Stimulated activated CD4-positive, alpha-beta T cell treated with anti-CD3 and anti-CD28 coated beads, Interleukin-1b, Interleukin-23, amount 100 ng/mL, for 24 hours (primary cell): ENCODE measurements at places on chromosomes 7 and 10.
A peak's percentile ranks its signal among the peaks of the same experiment; 100 is the strongest.

DNA sequence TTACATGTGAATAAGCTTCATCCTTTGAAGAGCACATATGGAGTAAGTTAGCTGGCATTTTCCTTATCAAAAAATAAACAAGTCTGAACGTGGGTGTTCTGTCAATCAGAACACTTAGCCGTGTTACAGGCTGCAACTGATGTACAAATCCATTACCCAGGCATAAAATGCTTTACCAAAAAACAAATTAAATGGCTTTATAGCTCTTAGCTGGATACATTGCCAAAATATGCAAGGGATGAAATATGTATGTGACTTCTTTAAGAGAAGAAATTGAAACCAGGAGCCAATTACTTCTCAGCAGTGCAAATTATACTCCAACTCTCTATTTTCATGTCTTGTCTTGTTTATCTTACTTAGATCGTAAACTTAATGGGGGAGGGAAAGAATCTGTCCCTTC, 214.8 kb downstream of the DGKB start:
- DNase-seq = no peak

GRCh38 chr10:31707093-31708039, 221.3 kb downstream of the ARHGAP12 start:
- DNase-seq = peak; percentile 57

DNA sequence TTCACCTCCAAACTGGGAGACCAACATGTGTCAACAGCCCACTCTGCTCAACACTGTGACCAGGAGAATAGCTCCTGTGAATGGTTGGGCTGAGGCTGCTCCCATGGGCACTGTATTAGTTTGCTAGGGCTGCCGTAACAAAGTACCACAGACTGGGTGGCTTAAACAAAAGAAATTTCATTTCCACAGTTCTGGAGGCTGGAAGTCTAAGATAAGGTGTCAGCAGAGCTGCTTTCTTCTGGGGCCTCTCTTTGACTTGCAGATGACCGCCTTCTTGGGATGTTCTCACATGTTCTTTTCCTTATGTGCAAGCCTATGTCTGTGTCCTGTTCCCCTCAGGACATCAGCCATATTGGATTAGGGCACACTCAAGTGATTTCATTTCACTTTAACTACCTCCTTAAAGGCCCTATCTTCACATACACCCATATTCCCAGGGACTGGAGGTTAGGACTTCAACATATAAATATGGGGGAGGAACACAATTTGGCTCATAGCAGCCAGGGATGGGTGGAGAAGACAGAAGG, 90.3 kb downstream of the CPED1 start:
- no peak for DNase-seq

DNA sequence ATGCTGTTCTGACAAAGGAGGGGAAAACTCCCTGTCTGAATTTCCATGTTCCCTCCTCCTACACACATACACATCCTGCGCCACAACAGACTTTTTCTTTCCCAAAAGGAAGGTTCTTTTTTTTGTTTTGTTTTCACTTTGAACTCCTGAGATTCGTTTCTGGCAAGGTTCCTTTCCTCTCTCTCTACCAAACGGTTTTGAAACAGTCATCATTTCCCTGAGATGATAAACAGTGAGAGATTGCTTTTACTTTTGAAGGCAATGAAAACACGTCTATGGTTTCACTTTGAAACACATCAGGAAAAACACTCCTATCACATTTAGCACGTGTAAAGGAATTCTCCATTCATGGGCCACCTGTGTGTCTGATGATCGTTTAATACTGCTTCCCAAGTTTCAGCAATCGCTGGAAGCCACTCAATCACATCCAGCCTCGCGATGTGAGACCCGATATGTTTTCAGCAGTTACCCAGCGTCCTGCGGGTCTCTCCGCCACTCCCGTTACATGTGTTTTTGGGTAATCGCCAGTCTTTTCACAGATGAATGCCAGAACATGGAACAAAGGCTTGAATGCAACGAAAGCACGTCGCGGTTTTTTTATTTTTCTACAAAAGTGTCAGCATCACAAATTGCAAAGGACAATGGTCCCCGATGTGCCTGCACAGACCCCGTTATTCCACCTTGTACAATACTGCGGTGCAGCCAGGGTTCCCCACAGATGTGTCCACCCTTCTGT, 62.8 kb upstream of the CUX1 start:
- DNase-seq = no peak
